ENCODE measurements at places on chromosomes 6 and 20. TPM values are rescaled to one million over a fixed set of nuclear protein-coding genes. Genes with fewer than 3 reads are reported as not detected.

Gene SYNJ2
- 3.9 TPM for total RNA-seq

Gene SCGN
- total RNA-seq: 13.8 TPM

Gene HLA-DQB2
- total RNA-seq: not detected

Gene PPP1R3G
- total RNA-seq: 3.7 TPM

Gene ARHGAP40
- total RNA-seq: not detected

Data from diencephalon (tissue), 1 donor.